ENCODE measurements at places on chromosomes 6 and 20.

DNA sequence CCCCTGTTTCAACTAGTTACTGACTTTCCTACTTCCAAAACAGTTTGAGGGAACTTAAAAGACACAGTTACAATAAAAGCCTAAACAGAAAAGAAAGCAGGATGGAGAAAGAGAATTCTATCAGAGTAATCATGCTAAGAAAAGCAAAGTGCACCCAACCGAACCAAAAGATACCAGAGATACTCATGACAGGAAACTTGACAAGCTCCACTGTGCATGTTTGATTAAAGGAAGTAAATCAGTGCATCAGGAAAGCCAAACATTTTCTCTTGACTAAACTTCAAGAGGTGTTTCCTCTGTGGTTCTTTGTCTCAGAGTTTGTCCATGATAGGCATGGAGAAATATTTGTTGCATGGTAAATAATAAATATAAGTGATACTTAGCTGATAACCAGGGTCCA lies 138.9 kb downstream of the PACRG start:
- DNase-seq, result no peak

DNA sequence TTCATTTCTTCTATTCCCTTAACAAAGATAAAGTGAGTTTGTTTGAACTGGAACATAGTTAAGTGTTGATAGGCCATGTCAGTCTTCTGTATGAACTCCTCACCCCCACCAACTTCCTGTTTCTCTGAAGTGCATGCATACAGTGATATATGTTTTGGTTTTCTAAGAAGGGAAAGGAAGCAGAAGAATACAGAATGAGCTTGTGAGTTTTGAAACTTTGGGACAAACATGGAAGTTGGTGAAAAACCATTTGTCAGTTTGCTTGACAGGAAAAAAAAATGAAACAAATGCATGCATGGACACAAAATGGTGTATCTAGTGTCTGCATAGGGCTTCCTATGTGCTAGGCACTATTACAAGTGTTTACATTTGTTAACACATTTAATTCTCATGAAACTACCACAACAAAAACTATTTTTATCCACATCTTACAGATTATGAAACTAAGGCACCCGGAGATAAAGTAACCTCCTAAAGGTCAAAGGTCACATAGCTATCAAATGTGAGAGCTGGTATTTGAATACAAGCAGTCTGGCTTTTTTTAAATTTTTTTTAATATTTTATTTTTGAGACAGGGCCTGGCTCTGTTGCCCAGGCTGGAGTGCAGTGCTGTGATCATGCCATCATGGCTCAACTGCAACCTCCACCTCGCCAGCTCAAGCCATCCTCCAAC lies 105.9 kb downstream of the ADGRB3 start:
- DNase-seq, result no peak

GRCh38 chr6:136720045-136720770 lies 72.1 kb downstream of the MAP3K5 start:
- no peak for DNase-seq

GRCh38 chr6:117616391-117617209 lies 14.3 kb upstream of the GOPC start:
- no peak for DNase-seq

GRCh38 chr6:159578629-159579028 lies 114.4 kb downstream of the SOD2 start:
- no peak for DNase-seq

- DNase-seq, result no peak
Observed at GRCh38 chr6:30912746-30913520, 1.1 kb upstream of the VARS2 start.

DNA sequence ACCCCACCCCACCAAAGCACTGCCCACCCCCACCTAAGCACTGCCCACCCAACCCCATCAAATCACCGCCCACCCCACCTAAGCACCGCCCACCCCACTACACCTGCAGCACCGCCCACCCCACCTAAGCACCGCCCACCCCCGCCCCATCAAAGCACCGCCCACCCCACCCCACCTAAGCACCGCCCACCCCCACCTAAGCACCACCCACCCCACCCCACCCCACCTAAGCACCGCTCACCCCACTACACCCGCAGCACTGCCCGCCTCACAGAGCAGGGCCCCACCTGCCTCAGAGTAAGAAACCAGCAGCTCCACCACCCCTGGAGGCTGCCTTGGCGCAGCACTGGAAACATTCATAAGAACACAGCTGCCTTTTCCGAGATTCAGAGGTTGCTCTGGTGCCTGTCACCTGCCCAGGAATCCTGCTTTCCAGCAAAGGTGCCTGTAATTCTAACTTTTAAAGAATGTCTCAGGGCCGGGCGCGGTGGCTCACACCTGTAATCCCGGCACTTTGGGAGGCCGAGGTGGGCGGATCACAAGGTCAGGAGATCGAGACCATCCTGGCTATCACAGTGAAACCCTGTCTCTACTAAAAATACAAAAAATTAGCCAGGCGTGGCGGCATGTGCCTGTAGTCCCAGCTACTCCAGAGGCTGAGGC lies 148.2 kb downstream of the BMP7 start:
- no peak for DNase-seq

GRCh38 chr6:157911278-157911677 lies 70.4 kb upstream of the SYNJ2 start:
- no peak for DNase-seq

DNA sequence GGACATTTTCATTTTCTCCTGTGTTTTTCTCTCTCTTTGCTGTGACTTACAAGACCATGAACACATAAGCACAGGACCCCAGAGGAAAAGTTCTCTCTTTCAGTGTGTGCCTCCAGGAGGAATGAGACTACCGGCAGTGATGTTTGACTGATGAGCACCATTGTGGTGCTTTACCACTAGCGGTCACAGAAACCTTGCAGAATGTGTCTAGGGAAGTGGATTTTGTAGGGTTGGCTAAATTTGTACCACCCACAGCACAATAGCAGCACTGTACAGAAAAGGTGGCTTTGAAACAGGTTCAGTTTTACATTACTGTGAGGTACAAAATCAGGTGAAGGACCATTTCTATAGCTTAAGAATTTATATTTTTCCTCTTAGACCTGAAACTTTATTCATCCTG lies 301.9 kb upstream of the SUPT3H start:
- no peak for DNase-seq

DNA sequence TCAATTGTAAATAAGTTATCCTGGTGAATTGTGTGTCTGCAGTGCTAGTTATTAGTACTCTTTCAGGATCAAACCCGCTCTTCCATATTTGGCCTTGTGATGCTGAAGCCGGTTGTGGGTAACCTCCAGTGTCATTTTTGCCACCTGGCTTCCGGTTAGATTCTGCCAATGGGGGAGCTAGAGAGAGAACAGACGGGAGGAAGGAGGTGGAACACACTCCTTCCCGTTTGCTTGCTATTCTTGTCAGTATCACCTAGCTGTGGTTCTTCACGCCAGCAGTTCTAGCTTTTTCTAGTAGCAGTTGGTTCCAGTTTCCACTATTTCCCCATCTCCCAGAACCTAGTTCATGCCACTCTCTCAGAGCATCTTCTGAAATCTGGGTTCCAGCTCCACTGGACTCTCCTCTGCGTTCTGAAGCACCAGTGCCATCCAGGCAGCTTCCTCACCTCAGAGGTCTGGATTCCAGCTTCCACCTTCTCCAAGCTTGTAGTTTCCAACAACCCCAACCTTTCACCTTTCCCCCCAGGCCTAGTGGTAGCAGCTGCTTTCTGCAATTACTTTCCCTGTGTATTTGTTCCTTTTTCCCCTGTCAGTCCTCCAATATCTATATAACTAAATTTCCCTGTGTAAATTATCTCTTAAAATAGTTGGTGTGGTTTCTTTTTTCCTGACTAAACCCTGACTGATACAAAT lies 46.9 kb upstream of the LOC128125822 start:
- DNase-seq, result no peak

DNA sequence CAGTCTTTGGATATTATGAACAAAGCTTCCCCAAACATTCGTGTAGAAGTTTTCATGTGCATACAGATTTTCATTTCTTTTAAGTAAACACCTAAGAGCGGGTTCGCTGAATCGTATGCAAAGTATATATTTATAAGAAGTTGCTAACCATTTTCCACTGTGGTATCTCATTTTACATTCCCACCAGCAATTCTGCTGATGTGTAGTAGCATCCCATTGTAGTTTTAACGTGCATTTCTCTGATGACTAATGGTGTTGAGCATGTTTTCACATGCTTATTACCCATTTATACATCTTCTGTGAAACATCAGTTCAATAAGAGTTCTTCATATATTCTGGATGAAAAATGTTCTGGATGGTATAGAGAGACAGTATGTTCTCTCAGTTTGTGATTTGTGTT lies 97.4 kb downstream of the IYD start:
- DNase-seq, result no peak

DNA sequence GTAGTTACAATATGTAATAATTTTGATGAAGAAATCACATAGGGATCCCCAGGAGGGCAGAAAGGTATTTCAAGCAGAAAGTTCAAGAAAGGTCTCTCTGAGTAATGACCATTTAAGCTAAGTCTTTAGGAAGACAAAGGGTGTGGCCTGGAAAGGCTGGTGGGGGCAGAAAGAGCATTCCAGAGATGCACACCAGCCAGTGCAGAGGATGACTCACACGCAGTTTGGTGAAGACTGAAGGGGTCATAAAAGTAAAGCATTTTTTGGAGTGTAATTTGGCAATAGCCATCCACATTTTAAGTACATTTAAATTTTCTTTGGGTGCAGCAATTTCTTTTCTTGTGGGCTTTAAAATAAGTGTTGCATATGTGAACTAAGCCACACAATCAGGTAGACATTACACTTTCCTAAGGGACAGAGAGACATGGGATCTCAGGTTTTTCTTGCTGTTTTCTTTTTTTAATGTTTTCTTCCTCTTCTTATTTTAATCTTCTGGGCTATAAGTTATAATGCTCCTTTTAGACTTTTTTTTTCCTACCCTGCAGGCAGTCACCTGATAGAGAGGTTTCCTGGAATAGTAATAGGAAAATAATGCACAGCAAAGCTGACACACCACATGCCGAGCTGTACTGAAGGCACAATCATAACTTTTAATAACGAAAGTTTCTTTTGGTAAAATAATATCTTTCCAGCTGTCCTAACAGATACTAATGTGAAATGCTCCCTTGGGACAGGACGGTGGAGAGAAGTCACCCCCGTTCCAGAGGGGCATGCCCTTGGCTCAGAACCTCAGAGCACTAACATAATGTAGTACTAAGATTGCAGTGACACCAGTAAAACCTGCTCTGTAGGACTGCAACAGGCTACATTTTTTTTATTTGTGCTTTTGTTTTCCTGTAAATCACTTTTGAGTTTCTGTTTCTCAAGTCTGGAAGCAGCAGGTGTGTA lies 49.6 kb upstream of the PTPRK start:
- DNase-seq, result peak; percentile 91

DNA sequence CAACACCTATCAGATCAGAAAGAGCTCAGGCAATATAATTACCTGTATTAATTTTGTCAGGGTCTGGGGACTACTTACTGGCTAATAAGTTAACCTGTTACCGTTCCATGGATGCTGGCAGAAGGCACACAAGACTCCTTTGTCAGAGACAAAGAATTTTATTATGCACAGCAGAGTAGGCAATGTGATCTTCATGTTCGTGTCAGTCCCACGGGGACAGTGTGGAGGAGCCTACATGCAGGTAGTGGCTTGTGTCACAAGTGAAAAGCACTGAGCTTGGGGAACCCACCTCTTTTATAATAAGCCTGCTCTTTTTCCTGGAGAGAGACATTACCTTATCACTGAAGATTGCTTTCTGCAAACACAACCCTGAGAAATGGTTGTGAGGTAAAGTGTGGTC lies 96.9 kb downstream of the CD164 start:
- DNase-seq, result no peak

DNA sequence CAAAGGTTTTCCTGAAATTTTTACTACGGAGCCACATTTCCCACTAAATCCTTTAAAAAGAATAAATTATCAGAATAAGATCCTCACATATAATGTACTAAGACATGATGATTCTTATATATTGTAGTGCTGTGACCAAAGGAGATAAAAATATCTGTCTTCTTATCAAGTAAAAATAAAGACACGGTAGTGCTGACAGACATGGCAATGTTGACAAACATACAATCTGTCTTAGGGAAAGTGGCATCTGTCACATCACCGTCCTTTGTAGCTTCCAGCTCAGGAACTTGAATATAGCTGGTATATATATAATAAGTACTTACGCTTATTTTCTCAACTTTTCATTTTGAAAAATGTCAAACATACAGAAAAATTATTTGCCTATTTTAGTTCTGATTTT lies 66.8 kb downstream of the NUDT3 start:
- no peak for DNase-seq

DNA sequence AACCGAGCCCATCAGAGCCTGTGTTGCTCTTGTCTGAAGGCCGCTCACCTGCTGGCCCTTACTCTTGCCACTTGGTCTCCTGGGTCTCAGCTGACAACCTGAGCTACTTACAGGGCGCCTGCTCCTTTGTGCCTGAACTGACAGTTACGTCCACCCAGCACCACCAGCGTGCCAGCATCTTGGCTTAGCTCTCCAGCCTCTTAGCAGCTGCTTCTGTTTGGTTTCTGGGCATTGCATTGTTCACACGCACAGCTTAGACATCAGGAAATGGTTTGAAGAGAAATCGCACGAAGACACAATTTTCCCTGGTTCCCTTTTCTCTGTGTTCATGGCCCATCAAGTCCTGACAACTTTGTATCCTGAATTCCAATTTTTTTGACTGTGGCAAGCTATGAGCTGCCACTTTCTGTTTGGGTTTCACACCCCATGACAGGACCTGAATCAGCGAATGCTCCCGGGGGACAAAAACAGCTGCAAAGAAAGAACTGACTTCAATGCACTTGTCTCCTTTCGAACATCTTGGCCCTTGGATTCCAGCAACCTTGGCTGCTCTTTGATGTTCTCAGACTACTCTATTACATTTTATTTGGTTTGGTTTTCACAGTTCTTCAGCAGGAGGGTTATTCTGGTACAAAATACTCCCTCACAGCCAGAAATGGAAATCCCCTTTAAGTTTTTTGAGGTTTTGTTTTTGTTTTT lies 45.2 kb upstream of the LY86 start:
- DNase-seq, result peak; percentile 16

- peak; percentile 72 for DNase-seq
Observed at GRCh38 chr6:169831450-169832246, 80.2 kb downstream of the ERMARD start.

GRCh38 chr20:59412181-59412580 lies 111.8 kb downstream of the EDN3 start:
- no peak for DNase-seq

- no peak for DNase-seq
Observed at GRCh38 chr20:44618318-44618731, 33.2 kb downstream of the ADA start.

GRCh38 chr20:33261465-33261864 lies 21.5 kb upstream of the BPIFB1 start:
- no peak for DNase-seq

DNA sequence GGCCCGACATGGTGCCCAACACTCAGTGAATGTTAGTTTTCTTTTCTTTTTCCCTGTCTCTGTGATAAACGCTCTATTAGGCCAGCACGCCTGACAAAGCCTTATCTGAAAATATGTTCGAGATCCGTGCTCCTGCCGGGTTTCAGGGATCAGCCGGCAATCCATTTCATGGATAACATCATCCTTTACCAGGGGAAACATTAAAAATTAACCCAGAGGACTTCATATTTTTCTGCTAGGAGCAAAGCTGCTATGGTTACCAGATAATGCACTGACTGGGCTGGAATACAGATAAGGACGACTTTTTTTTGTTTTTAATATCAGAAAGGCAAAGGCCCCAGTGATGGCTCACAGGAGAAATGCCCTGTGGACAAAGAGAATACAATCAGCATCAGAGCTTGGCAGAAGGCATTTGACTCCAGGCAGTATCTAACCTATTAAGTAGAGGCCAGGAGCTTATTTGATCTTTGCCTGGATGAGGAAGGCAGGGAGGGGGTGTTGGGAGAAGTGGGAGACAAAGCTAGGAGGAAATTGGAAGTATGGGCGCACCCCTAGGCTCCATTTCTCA lies 482.0 kb upstream of the CHD6 start:
- no peak for DNase-seq

- DNase-seq, result no peak
Observed at GRCh38 chr6:45647341-45648261, 269.9 kb upstream of the SUPT3H start.

Data from AG08395 (cell line).